ENCODE measurements at places on chromosomes 4 and X. TPM values are rescaled to one million over a fixed set of nuclear protein-coding genes. Genes with fewer than 3 reads are reported as not detected.

The USP11 gene
- 150 TPM for polyA plus RNA-seq

GRCh38 chr4:5552451-5552850 lies 155.9 kb downstream of the EVC2 start:
- no peak for DNase-seq

DNA sequence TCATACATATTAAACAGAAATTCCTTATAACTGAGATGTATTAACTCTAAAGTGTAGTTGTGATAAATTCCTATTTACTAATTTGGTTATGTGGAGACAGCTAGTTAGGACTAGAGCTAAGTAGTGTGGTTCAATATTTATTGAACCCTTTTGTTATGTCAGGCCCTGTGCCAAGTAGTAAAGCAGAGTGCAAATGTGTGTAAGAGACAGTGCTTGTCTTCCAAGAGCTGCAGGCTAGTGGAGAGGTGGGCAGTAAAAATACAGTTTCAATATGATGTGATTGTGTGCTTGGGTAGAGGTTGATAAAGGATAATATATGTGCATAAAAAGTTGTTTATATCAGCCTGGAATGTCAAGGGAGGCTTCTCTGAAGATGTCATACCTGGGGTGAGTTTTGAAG lies 80.0 kb downstream of the TBC1D19 start:
- DNase-seq = no peak

GRCh38 chr4:186643501-186644310 lies 80.0 kb downstream of the FAT1 start:
- peak; percentile 42 for DNase-seq

DNA sequence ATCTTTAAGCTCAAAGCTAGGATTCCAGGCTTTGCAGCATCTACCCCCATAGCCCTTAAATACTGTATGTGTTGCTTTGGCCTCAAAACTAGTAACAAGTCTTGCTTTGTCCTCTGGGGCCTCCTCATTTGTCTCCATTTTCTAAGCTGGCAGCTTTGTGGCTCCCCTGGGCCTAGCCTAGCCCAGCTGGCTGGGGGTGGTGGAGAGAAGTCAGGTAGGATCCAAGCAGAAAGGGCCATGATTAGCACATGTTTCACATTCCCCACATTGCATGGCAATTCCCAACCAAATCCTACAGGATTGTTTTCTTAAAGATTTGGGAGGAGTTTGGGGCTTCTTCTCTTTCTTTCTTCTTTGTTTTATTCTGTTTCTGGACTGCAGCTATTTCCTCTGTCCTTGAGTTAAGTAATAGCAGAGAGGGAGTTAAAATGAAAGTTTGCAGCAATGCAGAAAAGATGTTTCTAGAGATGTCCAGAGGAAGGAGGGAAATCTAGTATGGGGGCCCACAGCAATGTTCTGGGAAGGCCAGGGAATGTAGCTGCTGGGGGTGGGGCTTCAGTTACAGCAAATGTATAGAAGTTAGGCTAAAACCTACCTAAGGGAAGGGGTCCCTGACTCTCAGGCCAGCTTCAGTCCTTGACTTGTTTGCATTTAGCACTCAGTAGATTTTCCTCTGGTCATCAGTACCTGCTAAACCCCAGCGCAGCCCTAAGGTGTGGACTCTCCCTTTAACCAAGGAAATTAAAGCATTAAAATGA lies 92.1 kb downstream of the SHROOM4 start:
- DNase-seq = peak; percentile 17

The PITX2 gene
- polyA plus RNA-seq = 4.5 TPM

The GPAT3 gene
- polyA plus RNA-seq = 24.5 TPM

The SSX4B gene
- polyA plus RNA-seq = not detected

DNA sequence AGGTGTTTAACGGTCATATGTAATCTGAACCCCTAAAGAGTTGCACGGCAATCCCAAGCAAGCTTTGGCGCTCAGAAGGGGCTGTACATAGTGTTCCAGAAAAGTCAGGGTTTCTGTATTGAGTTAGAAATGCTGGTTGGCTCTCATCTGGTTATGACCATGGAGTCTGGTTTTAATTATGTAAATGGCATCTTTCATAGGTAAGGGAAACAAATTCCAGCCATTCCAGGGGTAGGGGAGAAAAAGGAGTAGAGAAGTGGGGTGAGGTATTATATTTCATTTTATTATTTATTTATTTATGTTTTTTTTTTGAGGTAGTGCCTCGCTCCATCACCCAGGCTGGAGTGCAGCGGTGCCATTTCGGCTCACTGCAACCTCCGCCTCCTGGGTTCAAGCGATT lies 15.9 kb downstream of the KLF3 start:
- DNase-seq = no peak
